ENCODE measurements at places on chromosomes 2 and 18.

- no peak for DNase-seq
These were observed 1143.5 kb upstream of the CELF4 start for GRCh38 chr18:38709122-38709521.

GRCh38 chr2:235278771-235279355, 215.0 kb upstream of the AGAP1 start:
- no peak for DNase-seq

GRCh38 chr2:188292348-188293239, 920 bp downstream of the GULP1 start:
- DNase-seq: peak; percentile 0

- peak; percentile 70 for DNase-seq
These were observed 68.0 kb downstream of the BOLA3 start for GRCh38 chr2:74079522-74080341.

GRCh38 chr2:105744909-105745853, at the start of gene NCK2:
NCK2 (plus strand) TSS chr2:105744912; CDS start chr2:105855064, 110,152 bp downstream.
- DNase-seq: peak; percentile 50

DNA sequence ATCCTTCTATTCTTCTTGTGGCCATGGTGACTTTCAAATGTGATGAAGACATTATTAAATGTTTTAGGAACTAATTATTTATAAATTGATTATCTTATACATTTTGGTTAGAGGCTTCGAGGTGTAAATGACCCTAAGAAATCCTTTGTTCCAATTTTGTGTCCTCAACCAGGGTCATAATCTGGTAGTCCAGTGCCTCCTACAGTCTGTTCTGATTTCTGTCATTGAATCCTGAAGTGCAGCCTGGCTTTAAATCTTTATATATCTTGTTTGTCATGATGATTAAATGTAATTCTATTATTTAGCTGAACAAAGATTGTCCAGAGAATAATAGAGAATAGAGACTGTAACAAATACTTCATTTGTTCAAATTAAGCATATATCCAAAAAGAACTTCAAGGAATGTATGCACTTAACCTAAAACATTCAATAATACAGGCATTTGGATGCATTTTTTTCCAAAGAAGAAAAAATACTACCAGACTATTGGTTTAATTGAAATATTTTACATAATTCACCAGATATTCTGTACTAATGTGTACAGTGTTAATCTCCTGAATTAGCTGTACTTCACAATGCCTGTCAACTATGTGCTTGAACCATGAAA, 89.8 kb downstream of the PRPF40A start:
- no peak for DNase-seq

DNA sequence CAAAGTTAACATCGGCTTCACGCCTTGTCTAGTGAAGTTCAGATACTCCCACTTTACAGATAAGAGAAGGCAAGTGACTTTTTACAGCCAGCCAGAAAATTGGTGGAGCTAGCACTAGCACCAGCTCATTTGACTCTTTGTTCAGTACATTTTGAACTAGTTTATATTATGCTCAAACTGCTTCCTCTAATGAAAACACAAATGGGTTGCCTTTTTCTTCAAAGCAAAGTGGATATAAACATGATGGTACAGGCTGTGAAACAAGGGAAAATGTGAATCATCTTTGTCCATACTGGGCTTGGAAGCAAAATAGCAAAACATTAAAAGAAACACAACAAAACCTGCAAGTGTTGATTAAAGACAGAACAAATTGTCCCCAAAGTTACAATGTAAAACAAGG, 99.6 kb upstream of the LHCGR start:
- DNase-seq: no peak

DNA sequence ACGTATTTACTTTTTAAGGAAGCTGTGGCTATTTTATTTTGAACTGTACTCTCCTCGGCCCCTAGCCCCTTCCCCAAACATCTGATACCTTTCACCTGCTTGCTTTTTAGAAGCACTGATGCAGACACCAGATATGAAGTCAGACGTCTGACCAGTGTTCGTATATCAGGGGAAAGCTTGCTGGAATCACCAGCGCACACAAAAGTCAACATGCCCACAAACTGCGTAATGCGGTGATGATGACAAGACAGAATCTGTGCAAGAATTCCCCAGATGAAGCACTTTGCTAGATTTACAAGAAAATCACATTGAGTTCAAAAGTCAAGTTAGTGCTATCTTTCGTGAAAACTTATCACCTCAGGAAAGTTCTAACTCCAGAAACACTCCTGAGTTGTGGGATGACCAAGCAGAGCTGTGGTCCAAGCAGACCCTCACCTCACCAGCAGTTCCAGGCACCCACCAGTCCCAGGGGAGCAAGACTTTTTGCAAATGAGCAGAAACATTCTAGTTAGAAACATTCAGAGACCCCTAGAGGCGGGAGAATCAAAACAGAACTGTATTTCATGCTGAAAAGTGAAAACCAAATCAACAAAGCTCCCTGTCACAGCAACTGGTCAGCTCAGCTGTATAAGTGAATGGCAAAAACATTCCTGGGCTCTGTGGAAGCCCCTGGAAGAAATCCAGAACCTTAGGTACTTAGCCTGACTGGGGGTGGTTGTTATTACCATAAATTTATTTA, 55.7 kb downstream of the INO80C start:
- DNase-seq: no peak

DNA sequence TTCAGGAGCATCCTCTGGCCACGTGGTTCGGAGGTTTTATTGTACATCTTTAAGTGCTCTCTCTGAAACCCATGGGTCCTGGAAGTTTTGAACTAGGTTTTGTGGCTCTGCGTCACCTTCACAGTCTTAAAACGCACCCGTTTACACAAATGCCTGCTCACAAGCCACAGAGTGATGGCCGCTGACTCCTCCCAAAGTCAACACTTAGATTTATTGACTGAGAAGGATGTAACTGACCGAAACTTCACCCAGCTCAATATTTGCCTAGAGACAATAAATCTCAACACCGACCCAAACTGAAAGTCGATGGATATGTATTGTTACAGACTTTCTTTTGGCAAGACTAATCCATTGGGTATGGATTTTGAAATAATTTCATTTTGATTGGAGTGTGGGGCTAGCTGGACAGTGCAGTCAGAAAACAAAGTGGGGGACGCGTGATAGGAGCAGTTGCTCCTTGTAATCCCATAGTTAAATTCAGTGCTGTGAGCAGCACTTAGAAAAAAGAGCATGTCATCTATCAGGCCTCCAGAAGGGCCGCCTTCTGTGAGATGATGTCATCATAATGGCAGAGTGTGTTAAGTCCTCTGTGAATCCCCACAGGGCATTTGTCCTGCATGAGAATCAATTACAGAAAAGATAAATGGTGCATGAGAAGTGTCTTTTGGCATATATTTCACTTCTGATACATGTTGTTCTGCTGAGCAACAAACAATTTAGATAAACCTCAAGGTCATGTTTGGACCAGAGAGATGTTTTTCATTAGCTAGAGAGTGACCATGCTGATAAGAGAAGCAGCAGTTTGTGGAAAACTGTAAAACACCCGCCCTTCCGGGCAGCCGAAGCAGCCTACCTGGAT, 183.7 kb downstream of the INO80D start:
- no peak for DNase-seq

DNA sequence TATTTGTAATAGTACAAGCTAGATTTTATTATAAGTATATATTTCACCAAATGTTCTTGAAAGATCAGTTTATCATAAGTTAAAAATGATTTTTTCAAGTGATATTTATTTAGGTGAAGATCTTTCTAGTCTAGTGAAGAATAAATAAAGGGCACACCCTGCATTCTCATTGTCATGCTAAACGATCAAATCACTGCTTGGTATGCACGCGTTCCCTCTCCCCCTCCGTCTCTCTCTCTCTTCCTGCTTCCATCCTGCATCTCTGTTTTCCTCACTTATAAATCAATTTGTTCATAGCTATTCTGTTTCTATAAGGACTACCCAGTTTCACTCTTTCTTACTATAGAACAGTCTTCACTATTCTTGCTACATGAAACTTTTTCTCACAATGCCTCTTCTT, 1067.4 kb downstream of the LRP1B start:
- no peak for DNase-seq

DNA sequence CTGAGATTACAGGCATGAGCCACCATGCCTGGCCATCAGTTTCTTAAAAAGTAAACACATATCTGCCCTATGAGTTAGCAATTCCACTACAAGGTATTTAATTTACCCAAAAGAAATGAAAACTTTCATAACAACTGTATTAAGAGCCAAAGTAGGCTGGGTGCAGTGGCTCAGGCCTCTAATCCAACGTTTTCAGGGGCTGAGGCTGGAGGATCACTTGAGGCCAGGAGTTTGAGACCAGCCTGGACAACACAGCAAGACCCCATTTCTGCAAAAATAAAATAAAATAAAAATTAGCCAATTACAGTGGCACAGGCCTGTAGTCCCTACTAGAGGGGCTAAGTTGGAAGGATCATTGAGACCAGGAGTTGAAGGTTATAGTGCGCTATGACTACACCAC, 6.5 kb downstream of the ROCK2 start:
- no peak for DNase-seq

DNA sequence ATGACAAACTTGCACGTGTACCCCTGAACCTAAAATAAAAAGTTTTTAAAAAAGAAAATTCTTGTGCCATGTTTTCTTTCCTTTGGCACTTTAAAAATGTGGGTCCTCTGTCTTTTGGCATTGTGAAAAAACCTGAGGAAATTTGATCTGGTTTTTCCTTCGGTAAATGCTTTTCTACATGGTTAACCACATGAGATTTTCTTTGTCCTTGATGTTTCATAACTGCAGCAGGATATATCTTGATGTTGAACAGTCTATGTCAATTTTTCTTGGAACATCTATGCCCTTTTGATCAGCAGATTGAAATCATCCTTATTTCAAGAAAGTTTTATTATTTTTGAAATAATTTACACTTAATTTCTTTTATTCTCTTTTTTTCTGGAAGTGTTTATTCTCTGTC, 109.1 kb downstream of the TMEM17 start:
- no peak for DNase-seq

DNA sequence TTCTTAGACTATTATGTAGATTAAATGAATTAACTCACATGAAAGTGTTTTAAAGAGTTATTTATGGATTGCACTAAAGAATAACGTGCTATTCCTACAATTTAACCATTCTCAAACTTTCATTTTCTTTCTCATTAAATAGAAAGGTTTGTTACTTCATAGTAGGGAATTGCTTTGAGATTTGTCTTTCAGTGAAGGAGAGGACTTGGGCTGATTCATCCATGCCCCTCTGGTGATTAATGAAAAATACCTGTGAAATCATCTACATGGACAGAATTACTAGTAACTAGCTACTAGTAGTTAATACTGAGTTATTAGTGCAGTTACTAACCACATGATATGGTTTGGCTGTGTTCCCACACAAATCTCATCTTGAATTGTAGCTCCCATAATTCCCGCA, 275.8 kb upstream of the CDH20 start:
- no peak for DNase-seq

DNA sequence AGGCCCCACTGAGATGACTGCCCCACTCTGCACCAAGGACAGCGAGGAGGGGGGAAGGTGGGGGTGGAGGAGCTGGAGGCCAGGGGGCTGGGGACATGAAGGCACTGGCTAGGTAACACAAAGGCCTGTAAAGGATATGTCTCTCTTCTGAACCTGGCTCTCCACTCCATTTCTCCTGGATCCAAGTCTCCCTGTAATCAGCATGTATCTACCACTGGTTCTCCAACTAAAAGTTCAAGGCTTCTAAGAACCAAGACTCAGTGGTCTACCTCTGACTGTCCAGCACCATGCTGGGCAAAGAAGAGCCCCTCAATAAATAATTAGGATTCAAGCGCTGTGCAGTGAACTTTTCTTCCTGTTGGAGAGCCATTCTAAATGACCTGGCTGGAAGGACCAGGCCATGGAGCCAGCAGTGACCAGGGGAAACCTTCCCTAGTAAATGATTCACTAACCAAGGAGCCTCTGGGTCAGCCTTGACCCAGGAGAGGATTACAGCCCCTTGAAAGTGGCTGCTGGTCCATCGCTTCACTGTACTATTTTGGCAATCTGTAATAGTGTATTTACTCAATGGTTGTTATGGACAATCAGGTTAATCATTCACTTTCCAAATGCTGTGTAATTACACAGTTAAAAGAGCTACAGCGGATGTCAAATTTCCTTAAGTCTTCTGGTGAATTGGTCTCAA, 73.2 kb downstream of the BCL11A start:
- no peak for DNase-seq

DNA sequence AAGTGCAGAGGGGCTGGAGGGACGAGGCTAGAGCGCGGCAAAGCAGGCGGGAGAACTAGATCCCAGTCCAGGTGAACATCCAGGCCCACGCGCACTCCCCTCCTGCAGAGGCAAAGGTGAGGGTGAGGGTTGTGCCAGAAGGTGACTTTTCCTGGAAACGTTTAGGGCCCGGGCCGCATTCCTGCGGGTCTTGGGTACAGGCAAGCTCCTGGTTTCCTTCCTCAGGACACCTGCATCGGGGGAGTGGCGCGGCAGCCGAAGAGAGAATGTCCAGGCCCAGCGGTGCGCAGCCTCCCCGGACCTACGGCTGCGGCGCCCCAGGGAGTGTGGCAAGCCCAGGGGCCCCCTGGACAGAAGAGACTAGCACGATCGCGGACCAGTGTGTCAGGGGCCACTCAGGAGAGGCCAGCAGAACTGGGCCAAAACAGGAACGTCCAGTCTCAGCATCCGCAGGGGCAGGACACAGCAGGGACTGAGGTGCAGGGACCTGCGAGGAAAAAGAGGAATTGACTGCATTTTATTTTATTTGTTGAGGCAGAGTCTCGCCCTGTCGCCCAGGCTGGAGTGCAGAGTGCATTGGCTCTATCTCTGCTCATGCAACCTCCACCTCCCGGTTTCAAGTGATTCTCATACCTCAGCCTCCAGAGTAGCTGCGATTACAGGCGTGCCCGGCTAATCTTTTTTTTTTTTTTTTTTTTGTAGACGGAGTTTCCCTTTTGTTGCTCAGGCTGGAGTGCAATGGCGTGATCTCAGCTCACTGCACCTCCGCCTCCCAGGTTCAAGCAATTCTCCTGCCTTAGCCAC, 8.7 kb upstream of the IMPA2 start:
- DNase-seq: no peak

- DNase-seq: no peak
These were observed 22.8 kb downstream of the TRABD2A start for GRCh38 chr2:84858123-84858522.

GRCh38 chr2:88875736-88876135, 184.3 kb downstream of the RPIA start:
- DNase-seq: no peak

GRCh38 chr2:124025171-124025580, at the start of gene CNTNAP5:
CNTNAP5 (plus strand) TSS chr2:124025287; CDS start chr2:124025651, 364 bp downstream.
- DNase-seq: peak; percentile 6

- no peak for DNase-seq
These were observed 74.7 kb upstream of the KCNJ3 start for GRCh38 chr2:154623819-154624218.

DNA sequence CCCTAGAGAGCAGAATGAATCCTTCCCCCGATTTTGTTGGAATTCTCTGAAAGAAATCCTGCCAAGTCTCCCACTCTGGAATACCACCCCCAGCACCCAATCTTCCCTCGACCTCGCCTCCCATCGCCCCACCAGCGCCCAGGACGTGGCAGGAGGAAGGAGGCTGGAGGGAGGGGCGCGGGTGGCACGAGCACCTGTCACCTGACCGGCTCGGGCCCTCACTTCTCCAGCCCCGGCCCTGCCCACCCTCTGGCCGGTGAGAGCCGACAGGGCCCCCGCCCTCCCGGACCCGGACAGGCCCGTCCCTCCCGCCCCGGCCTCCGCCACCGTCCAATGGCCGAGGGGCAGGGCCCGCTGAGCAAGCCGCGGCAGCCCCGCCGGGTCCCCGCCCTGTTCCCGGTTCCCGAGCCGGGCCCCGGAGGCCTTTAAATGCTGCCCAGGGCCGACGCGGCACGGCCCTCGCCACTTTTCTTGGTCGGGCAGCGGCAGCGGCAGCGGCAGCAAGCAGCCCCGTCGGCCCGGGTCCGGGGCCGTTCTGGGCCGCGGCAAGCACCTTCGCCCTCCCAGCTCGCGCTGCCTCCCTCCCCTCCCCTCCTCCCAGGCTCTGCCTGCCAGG, at the start of gene LGALSL:
Gene LGALSL, plus strand, starts transcription at position 393 of the 616 bp plus-strand sequence. CDS start 384 bp downstream, outside the sequence.
- peak; percentile 79 for DNase-seq
